ENCODE measurements at places on chromosomes 12 and 14.

DNA sequence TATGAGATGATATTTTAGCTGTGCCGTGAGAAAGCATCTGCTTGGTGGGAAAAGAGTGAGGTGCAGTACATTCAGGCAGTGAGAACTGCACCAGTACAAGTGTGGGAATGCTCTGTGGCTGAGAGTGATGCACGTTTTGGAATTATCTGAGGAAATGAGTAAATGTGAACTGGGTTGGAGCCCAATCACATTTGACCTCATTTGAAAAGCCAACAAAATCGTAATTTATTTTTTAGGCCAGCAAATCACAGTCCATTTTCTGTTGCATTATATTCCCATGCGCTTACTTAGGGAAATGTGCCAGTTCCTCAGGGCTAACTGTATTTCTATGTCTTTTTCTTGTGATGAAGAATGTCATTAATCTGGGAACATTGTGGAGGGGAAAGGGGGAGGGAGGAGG lies 77.3 kb downstream of the SNAPC1 start:
- no peak for DNase-seq

GRCh38 chr14:88515499-88516221 lies 39.1 kb downstream of the PTPN21 start:
- no peak for DNase-seq

GRCh38 chr12:2733493-2734355 lies 61.0 kb upstream of the FKBP4 start:
- peak; percentile 16 for DNase-seq

DNA sequence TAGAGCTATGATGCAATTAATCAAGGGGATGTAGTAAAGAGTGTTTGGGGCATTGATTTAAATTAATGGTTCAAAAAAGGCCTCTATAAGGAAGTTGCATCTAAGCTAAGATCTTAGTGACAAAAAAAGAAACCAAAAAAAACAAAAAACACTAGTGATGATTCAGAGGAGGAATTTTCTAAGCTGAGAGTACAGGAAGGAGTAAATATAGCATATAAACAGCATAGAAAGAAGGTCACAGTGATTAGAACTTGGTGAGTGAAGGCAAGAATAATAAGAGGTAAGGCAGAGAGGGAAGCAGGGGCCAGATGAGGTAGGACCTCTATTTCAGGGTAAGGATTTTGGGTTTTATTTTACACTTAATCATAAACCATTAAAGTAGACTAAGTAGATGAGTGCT lies 48.0 kb upstream of the PDZRN4 start:
- no peak for DNase-seq

DNA sequence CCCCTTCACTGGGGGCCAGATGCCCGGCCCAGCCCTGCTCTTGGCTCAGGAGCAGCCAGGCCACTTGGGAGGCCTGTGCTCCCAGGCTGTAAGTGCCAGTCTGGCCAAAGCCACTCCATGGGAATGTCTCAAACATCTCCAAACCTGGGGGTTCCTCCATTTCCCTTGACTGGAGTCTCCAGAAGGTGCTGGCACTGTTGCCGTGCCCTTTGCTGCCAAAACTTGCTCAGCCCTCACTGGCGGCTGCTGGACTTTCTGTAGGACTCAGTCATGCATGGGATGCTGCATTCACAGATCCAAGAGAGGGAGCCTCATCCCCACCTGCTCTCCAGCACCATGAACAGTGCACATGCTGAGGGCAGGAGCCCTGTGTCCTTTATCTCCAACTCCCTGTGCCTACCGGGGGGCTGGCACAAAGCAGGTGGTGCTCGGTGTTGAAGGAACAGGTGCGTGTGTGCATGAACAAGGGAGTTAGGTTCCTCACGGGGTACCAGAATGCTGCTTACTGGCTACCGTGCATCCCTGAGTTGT lies 9.6 kb upstream of the OTUB2 start:
- no peak for DNase-seq

DNA sequence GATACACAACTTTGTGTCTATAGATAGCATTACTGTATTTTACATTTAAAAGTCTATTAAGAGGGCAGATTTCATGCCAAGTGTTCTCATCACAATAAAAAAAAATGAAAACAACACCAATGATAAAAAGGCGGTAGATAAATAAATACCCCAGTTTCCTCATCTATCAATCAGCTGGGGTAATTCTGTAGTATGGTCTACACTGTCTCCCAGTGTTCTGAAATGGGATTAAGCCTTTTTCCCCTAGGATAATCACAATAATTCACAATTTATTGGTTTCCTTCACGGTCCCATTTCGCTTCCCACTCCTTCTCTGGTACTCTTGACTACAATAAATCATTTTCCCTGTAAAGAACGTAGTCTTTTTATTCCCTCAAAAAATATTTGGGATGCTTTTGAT lies 114.3 kb downstream of the SSPN start:
- DNase-seq: no peak

DNA sequence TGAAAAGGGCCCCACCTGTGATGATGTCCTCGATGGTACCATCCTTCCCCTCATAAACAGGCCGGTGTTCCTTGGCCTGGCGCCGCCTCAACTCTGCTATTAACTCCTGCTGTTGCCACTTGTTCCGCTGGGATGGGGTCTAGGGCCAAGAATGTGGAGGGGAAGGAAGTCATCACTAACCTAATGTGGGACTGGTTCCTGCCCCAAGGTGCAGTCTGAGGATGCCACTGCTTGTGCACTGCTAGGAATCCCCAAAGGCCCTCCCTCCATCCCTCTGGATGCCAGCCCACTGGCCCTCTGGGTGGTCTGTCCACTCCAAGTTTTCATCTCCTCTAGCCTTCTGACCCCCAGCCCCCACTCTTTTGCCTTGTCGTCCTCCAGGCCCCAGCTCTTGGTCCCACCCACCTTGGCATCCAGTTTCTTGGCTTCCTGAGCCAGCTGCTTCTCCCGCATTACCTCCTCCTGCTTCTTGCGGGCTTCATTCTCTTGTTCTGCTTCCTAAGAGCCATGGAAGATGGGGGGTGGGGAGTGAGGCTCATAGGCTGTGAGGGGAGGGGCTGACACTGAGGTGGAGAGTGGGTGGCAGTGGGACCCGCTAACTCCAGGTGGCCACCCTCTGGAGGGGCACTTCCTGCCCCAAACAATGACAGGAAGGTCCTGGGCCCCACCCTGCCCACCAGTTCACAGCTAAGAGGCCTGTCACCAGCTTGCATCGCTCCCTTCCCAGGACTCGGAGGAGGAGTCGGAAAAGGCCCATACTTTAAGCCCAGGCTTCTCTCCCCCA lies 23.7 kb downstream of the PRPF40B start:
- no peak for DNase-seq

DNA sequence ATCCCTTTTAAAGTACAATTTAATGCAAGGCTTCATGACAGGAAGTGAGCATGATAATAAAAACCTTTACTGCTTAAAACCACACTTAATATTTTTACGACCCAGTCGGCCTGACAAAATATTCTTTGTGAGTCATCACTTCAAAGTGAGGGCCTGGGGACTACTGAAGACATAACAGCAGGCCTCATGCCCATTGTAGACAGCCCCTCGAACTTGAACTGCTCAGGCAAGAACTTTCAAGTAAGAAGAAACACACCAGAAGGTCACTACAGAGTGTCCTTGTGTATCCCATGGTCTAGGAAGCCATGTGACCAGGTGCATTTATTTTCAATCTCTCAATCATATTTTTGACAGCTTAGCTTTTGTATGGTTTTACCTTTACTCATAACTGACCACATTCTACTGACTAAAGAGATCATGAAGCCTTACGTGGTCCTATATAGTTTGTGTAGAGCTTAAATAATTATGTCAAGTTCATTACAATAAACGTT lies 61.4 kb upstream of the MANSC4 start:
- no peak for DNase-seq

- no peak for DNase-seq
Measured at GRCh38 chr12:45732936-45733335, 3.4 kb downstream of the ARID2 start.

GRCh38 chr14:33516898-33517436 lies 433.9 kb downstream of the EGLN3 start:
- no peak for DNase-seq

- no peak for DNase-seq
Measured at GRCh38 chr14:81765651-81766275, 232.1 kb upstream of the SEL1L start.

DNA sequence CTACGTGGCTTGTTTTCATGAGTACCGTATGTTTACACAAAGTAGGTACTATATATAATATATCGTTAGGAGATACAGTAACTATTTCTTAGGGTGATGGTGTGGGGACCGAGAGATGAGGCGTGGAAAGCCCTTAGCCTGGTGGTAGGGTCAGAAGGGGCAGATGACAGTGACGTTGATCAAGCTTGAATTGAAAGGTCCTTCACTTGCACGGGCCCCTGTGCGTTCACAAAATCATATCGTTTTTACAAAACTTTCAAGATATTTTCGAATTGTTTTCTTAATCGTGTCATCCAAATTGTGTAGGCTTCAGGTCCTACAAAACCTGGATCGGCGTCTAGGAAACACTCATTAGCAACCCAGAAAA lies 881 bp upstream of the SOS2 start:
- DNase-seq: no peak

- DNase-seq: no peak
Measured at GRCh38 chr12:58812214-58812613, 108.1 kb downstream of the LRIG3 start.

Measured in A549 (cell line).